ENCODE measurements at places on chromosomes 7 and 10. TPM values are rescaled to one million over a fixed set of nuclear protein-coding genes. Genes with fewer than 3 reads are reported as not detected.

The PFKP gene
- 9.8 TPM for polyA plus RNA-seq

The CCDC71L gene
- polyA plus RNA-seq, result 60.8 TPM

The ERVW-1 gene
- polyA plus RNA-seq, result not detected

The CCDC172 gene
- polyA plus RNA-seq, result not detected

The GALNT11 gene
- 21.7 TPM for polyA plus RNA-seq

The MMP21 gene
- not detected for polyA plus RNA-seq

The CALHM3 gene
- not detected for polyA plus RNA-seq

The CFAP43 gene
- 0.81 TPM for polyA plus RNA-seq

The SPDYE2 gene
- polyA plus RNA-seq, result 0.03 TPM

The CLDN4 gene
- polyA plus RNA-seq, result 98.3 TPM

The NUTM2B gene
- polyA plus RNA-seq, result 0.39 TPM

The OR9A2 gene
- polyA plus RNA-seq, result not detected

The ARMH3 gene
- polyA plus RNA-seq, result 9.6 TPM

The GNAT3 gene
- polyA plus RNA-seq, result 0.06 TPM

The BLNK gene
- 1.0 TPM for polyA plus RNA-seq

The EBF3 gene
- 1.8 TPM for polyA plus RNA-seq

The IDI2 gene
- 0.07 TPM for polyA plus RNA-seq

The ADIRF gene
- polyA plus RNA-seq, result 135 TPM

The HBP1 gene
- 25.3 TPM for polyA plus RNA-seq

The HOXA6 gene
- 1.5 TPM for polyA plus RNA-seq

The ALOX5 gene
- polyA plus RNA-seq, result 11.7 TPM

The CRHR2 gene
- polyA plus RNA-seq, result 1.1 TPM

The IQUB gene
- 0.11 TPM for polyA plus RNA-seq

The TAS2R41 gene
- not detected for polyA plus RNA-seq

The TRAPPC14 gene
- polyA plus RNA-seq, result 14.5 TPM

The CALY gene
- not detected for polyA plus RNA-seq

The ATXN7L1 gene
- polyA plus RNA-seq, result 3.7 TPM

The SPDYE16 gene
- polyA plus RNA-seq, result 0.05 TPM

The NPSR1 gene
- not detected for polyA plus RNA-seq

The MYOF gene
- 11.6 TPM for polyA plus RNA-seq

The UNCX gene
- polyA plus RNA-seq, result not detected

The TLX1 gene
- 0.09 TPM for polyA plus RNA-seq

The PRKG1 gene
- polyA plus RNA-seq, result 13.2 TPM

The CREB5 gene
- polyA plus RNA-seq, result 26.7 TPM

The PON3 gene
- polyA plus RNA-seq, result 1.8 TPM

The MTERF1 gene
- 4.7 TPM for polyA plus RNA-seq

The ADAP1 gene
- 11.7 TPM for polyA plus RNA-seq

The NME8 gene
- polyA plus RNA-seq, result 0.31 TPM

The MUC12 gene
- polyA plus RNA-seq, result 1.7 TPM

The GPC2 gene
- polyA plus RNA-seq, result 0.22 TPM

The SEMA3C gene
- 16.5 TPM for polyA plus RNA-seq

The TRPV5 gene
- polyA plus RNA-seq, result not detected

The SH2D4B gene
- 0.04 TPM for polyA plus RNA-seq

The LIPF gene
- 1.3 TPM for polyA plus RNA-seq

The LIPJ gene
- 0.03 TPM for polyA plus RNA-seq

The OR6B1 gene
- polyA plus RNA-seq, result 0.03 TPM

The CYCS gene
- 111 TPM for polyA plus RNA-seq

The AZGP1 gene
- 415 TPM for polyA plus RNA-seq

The PVRIG gene
- not detected for polyA plus RNA-seq

The TFEC gene
- polyA plus RNA-seq, result 1.6 TPM

The ANKRD61 gene
- polyA plus RNA-seq, result 0.07 TPM

The ATP5MK gene
- 801 TPM for polyA plus RNA-seq

Data from adipose tissue (tissue), 3 donors.